ENCODE measurements at places on chromosomes 4 and X.

DNA sequence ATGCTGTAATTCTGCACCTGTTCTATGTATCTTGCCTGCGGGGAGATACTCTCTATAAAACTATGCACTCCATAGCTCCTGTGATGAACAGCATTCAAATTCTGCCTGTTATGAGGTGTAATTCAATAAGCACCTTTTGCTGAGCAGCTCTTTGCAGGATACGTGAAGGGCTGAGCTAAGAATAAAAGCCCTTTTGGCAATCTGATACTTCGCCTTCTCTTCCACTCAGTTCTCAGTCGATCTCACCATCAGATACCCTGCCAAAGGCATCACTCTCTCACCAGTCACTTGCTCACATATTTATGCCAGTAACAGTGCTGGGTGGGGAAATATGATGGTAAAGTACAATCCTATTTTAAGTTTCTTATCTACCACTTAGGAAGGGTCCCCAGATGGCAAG is 67.2 kb downstream of the RPS3A start:
- DNase-seq: no peak

DNA sequence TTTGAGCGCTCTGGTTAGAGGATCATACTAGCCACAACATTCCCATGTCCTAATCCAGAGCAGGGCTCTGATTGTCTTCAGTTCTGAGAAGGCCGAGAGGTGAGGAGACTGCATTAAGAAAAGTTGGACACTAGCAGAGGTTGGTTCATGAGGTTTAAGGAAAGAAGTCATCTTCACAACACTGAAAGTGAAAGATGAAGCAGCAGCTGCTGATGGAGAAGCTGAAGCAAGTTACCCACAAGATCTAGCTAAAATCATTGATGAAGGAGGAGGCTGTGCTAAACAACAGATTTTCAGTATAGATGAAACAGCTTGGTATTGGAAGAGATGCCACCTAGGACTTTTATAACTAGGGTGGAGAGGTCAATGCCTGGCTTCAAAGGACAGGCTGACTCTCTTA is 36.8 kb downstream of the RAP1GDS1 start:
- no peak for DNase-seq

DNA sequence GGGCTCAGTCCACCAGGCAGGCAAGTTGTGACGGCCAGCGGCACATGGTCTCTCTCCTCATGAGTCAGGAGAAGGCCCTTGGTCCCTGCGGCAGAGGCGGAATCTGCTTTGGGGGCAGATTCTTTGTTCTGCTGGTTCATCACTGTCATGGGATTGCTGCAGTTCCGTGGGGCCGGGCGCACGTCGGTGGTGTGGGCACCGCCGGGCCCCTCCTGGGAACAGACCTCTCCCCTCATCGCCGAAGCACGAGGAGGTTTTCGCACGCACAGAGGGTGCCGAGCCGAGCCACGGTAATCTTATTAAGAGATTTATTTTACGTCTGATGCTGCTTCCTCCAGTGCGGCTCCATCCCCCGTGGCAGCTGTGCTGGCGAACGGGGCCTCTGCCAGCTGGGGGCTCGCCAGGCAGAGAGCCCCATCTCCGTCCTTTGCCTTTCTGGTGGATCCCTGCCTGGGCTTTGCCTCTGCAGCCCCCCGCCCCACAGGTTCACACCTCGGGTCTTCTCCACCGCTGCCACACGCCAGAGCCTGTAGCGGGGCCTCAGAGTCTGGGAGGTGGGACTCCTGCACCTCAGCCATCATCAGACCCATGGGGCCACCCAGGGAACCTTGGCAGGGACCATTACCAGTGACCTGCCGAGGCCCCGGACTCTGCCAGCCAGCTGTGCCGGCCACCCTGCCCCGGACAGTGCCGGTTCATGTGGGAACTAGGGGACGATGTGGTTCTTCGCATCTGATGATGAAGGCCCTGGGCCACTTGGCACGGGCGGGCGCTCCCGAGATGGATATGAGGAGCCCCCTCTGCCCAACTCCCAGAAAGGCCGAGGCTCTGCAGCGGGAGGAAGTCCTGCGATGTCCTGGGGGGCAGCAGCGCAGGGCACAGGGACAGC is 86.7 kb upstream of the NKX1-1 start:
- no peak for DNase-seq

GRCh38 chr4:123939621-123940020 is 543.0 kb downstream of the SPRY1 start:
- no peak for DNase-seq

DNA sequence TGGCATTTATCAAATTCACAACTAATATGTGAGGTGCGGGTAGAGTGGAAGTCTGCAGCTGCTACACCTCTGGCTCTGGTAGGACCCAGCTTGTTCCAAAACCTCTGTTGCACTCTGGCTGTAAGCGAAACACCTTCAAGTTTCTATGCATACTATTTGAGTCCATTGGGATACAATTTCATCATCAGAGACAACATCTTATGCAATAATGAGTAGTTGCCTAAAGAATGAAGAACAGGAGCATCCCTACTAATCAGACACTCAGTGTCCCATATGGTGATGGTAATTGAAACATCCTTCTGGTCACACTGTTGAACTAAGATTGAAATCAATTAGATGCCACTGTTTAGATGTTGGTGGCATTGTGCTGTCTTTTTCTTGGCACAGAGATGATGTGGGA is 178.4 kb downstream of the MGST2 start:
- DNase-seq: no peak

DNA sequence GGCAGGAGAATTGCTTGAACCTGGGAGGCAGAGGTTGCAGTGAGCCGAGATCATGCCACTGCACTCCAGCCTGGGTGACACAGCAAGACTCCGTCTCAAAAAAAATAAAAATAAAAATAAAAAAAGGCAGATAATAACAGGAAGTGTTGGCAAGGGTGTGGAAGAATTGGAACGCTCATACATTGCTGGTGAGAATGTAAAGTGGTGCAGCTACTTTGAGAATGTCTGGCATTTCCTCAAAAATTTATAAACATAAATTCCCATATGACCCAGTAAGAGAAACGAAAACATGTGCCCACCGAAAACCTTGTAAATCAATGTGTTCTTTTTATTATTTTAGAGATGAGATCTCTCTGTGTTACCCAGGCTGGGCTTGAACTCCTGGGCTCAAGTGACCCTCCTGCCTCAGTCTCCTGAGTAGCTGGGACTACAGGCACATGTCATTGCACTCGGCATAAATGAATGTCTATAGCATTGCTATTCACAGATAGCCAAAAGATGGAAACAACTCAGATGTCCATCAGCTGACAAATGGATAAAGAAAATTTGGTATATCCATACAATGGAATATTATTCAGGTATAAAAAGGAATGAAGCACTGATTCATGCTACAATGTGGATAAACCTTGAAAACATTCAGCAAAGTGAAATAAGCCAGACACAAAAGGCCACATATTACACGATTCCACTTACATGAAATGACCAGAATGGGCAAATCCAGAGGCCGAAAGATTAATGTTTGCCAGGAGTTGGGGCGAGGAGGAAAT is 63.7 kb upstream of the PLAC1 start:
- DNase-seq: no peak

- no peak for DNase-seq
Measured at GRCh38 chr4:168491563-168491962, 5.3 kb upstream of the PALLD start.

- DNase-seq: peak; percentile 48
Measured at GRCh38 chr4:76197971-76198410, 15.6 kb downstream of the SCARB2 start.

GRCh38 chr4:16034010-16034748 is 49.6 kb downstream of the PROM1 start:
- DNase-seq: no peak

- no peak for DNase-seq
Measured at GRCh38 chr4:3525532-3526430, 6.4 kb downstream of the LRPAP1 start.

DNA sequence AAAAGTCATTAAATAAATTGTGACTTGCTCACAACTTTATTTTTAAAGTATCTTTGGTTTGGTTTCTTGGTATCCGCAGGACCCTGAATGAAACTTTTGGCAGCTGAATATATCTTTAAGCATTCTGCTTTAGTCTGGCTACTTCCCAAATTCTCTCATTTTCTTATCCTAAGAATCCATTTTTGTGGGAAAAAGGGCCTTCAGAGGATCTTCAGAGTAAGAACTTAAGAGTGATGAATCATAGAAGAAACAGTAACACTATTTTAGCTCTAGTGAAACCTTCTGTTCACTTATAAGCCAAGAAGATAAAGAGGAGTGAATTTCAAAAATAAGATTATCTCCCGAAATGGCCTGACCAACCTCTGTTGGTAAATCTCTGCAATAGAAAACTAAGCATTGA is 540.6 kb upstream of the MAGEB18 start:
- no peak for DNase-seq

All from stimulated activated CD4-positive, alpha-beta T cell treated with anti-CD3 and anti-CD28 coated beads, Interleukin-15, amount 100 ng/mL, for 24 hours (primary cell).